Lower lobe of right lung (tissue), 2 donors: ENCODE measurements at places on chromosomes 2 and 18. TPM values are rescaled to one million over a fixed set of nuclear protein-coding genes. Genes with fewer than 3 reads are reported as not detected.
A peak's percentile ranks its signal among the peaks of the same experiment; 100 is the strongest.

- no peak for DNase-seq
- H3K4me3 ChIP-seq = no peak overlapping the region
- no peaks in the 10 kb centered on the region for H3K36me3 ChIP-seq
- H3K4me1 ChIP-seq = no peaks in the 10 kb centered on the region
- no peaks in the 10 kb centered on the region for H3K27me3 ChIP-seq
These were observed 246.1 kb downstream of the FSIP2 start for GRCh38 chr2:185984670-185985069.

Gene IMPACT
- 25.6 TPM for total RNA-seq

Gene FLACC1
- total RNA-seq = 6.8 TPM

Gene AGXT
- not detected for total RNA-seq

GRCh38 chr18:3914109-3914508 is 464.1 kb downstream of the TGIF1 start:
- no peaks in the 10 kb centered on the region for H3K27me3 ChIP-seq
- no peak for DNase-seq
- H3K4me3 ChIP-seq = no peak overlapping the region
- no peak overlapping the region for H3K27ac ChIP-seq
- no peaks in the 10 kb centered on the region for H3K36me3 ChIP-seq

DNA sequence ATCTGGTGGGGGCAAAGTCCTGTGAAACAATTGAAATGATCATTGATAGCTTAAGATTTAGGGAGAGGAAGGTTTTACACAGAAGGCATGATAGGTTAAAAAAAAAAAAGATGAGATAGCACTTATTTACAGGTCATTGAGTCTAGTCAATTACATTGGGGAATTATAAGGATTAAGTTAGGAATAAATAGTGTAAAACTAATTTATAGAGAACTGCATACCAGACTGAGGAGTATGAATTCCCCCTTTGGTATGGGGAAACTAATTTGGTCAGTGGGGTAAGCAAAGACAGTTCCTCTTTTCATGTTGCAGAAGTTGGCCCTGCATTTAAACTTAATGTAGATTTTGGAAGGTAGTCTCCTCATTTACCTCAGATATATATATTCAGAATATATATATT is 10.8 kb downstream of the GLS start:
- DNase-seq = no peak
- H3K27ac ChIP-seq = no peak overlapping the region
- H3K36me3 ChIP-seq = peaks cover 21% of the 10 kb centered on the region
- peaks cover 69% of the 10 kb centered on the region for H3K4me1 ChIP-seq
- no peak overlapping the region for H3K4me3 ChIP-seq

DNA sequence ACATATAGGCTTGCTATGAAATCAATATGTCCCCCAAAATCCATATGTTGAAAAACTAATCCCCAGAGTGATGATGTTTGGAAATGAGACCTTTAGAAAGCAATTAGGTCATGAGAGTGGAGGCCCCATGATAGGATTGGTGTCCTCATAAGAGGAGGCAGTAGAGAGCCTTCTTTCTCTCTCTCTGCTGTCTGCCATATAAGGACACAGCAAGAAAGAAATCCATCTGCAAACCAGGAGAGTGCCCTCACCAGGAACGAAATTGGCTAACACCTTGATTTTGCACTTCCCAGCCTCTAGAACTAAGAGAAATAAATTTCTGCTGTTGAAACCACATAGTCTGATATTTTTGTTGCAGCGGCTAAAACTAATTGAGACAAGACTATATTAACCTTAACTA is 89.5 kb downstream of the NBAS start:
- no peak for DNase-seq
- peaks cover 77% of the 10 kb centered on the region for H3K36me3 ChIP-seq
- no peaks in the 10 kb centered on the region for H3K27me3 ChIP-seq
- H3K4me3 ChIP-seq = no peak overlapping the region
- H3K4me1 ChIP-seq = no peaks in the 10 kb centered on the region

DNA sequence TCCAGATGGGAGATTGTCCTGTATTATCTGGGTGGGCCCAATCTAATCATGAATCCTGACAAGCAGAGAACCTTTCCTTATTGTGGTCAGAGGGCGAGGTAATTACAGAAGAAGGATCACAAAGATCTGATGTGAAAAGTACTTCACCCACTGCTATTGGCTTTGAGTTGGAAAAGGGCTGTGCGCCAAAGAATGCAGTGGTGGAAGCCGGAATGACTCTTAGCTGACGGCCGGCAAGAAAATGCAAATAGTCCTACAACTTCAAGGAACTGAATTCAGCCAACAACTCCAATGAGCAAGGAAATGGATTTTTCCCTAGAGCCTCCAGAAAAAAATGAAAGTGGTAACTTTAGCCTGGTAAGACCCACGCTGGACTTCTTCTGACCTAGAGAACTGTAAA is 67.3 kb downstream of the CTNNA2 start:
- H3K4me3 ChIP-seq = no peak overlapping the region
- no peaks in the 10 kb centered on the region for H3K36me3 ChIP-seq
- H3K4me1 ChIP-seq = no peaks in the 10 kb centered on the region

Gene ACTR3
- total RNA-seq = 269 TPM

DNA sequence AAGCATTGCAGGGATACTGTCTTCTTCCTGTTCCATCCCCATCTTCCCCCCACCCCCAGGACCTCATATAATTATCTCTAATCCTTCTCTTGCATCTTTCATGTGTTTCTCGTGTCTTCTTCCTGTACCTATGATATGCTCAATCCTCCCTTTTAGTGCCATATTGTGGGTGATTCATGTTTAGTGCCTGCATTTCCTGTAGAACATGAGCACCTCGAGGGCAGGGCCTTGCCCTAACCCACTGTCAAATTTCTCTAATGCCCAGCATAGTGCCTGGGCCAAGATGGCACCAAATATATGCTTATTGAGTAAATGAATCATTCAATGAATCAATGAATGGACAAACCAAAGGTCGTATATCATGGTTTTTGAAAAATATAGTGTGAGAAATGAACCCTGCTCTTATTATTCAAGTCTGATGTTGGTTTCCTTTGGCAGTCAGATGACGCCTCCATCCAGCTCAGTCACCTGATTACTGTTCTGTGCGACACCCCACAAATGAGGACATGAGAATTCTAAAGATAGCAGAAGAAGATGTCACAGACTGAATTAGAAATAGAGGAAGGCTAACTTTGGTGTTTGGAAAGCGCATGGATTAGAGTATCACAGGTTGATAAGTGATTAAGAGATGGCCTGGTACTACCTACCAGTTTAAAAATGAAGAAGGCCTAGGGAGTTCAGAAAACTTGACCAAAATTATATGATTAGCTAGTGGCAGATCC is 278.4 kb downstream of the PRKCE start:
- H3K27ac ChIP-seq = peak overlapping the region; percentile 46
- H3K36me3 ChIP-seq = no peaks in the 10 kb centered on the region
- H3K27me3 ChIP-seq = no peaks in the 10 kb centered on the region
- H3K4me1 ChIP-seq = peaks cover 2% of the 10 kb centered on the region
- no peak for DNase-seq

GRCh38 chr18:75010689-75011088 is 198.2 kb downstream of the PTGR3 start:
- H3K36me3 ChIP-seq = no peaks in the 10 kb centered on the region
- H3K27ac ChIP-seq = no peak overlapping the region
- DNase-seq = no peak

Gene ING5
- 36.5 TPM for total RNA-seq

DNA sequence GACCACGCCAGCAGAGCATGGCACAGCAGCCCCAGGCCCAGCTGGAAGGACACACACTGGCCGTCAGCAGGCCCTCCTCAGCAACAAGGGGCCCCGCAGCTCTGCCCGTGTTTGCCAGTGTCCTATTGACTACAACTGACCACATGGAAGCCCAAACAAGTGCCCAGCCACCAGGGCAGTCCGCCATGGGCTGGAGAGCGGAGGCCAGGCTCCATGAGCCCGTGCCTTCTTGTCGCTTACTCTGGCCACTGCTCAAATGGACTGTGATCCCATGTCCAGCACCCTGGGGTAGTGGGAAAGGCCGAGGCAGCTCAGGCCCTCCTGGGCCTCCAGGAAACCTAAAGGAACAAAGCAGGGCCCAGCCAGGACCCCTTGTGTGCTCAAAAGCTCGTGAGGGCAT is 53.9 kb upstream of the TAF1B start:
- H3K4me1 ChIP-seq = no peaks in the 10 kb centered on the region
- peak; percentile 17 for DNase-seq
- H3K27me3 ChIP-seq = no peaks in the 10 kb centered on the region

DNA sequence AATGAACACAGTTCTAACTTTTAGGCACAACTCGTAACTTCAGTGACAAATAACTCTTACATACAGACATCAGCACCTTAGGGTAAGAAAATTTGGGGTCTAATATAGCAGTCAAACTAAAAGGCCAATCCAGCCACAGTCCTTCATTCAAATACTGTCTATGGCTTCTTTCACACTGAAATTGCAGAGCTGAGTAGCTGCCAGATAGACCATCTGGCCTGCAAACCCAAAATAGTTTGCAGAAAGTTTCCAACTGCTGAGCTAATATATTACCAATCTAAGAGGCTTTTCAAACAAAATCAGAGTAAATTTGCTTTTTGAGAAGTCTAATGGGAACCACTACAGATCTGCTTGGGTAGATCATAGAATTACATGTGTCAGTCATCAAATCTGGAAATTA is 183.4 kb downstream of the GALR1 start:
- H3K4me1 ChIP-seq = no peaks in the 10 kb centered on the region
- no peak overlapping the region for H3K4me3 ChIP-seq
- no peaks in the 10 kb centered on the region for H3K27me3 ChIP-seq
- no peak overlapping the region for H3K27ac ChIP-seq
- H3K36me3 ChIP-seq = no peaks in the 10 kb centered on the region

Gene GNLY
- total RNA-seq = 21.5 TPM

Gene OSR1
- 15.5 TPM for total RNA-seq

GRCh38 chr2:30139131-30139870 is 7.5 kb upstream of the YPEL5 start:
- H3K27ac ChIP-seq = no peak overlapping the region
- no peaks in the 10 kb centered on the region for H3K36me3 ChIP-seq
- peaks cover 5% of the 10 kb centered on the region for H3K27me3 ChIP-seq
- no peak overlapping the region for H3K4me3 ChIP-seq

DNA sequence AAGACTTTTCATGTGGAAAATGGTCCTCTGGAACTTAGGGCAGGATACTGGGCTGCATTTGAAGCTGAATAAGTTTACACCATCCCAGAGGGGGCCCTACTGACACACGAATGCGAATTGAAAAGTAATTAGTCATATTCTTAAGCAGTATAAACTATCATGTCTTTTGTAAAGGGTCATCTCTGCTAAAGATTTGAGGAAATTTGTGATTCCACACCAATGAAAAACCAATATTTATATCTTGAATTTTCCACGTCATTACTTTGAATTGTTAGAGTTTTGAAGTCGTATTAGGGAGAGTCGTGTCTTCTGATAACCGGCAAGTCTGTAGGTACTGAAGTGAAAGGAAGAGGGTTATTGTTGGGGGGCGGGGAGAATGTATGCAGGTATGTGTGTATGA is 4.1 kb upstream of the OTX1 start:
- H3K4me1 ChIP-seq = peaks cover 40% of the 10 kb centered on the region
- H3K4me3 ChIP-seq = no peak overlapping the region
- H3K27ac ChIP-seq = no peak overlapping the region
- peaks cover 84% of the 10 kb centered on the region for H3K27me3 ChIP-seq

DNA sequence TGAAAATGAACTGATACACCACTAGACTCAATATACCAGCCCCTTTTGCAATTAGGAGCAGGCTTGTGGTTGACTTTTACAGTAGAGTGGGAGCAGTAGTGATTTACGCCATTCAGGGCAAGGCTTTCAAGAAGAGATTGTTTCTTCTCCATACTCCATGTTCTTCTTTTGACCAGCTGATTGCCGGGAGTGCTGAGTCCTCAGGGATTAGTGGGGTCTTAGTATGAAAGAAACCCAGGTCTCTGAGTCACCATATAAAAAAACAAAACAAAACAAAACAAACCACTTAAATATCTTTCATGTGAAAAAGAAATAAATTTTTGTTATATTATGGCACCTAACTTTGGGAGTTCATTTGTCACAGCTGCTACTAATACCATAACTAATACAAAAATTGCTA is 465.6 kb upstream of the TRIB2 start:
- no peak overlapping the region for H3K4me3 ChIP-seq
- no peaks in the 10 kb centered on the region for H3K27me3 ChIP-seq
- no peaks in the 10 kb centered on the region for H3K36me3 ChIP-seq
- no peak for DNase-seq
- no peaks in the 10 kb centered on the region for H3K4me1 ChIP-seq
- H3K27ac ChIP-seq = no peak overlapping the region

- no peak overlapping the region for H3K4me3 ChIP-seq
- H3K27me3 ChIP-seq = no peaks in the 10 kb centered on the region
- peaks cover 14% of the 10 kb centered on the region for H3K36me3 ChIP-seq
- H3K27ac ChIP-seq = no peak overlapping the region
- DNase-seq = no peak
These were observed 3.4 kb upstream of the GFPT1 start for GRCh38 chr2:69390471-69390870.

DNA sequence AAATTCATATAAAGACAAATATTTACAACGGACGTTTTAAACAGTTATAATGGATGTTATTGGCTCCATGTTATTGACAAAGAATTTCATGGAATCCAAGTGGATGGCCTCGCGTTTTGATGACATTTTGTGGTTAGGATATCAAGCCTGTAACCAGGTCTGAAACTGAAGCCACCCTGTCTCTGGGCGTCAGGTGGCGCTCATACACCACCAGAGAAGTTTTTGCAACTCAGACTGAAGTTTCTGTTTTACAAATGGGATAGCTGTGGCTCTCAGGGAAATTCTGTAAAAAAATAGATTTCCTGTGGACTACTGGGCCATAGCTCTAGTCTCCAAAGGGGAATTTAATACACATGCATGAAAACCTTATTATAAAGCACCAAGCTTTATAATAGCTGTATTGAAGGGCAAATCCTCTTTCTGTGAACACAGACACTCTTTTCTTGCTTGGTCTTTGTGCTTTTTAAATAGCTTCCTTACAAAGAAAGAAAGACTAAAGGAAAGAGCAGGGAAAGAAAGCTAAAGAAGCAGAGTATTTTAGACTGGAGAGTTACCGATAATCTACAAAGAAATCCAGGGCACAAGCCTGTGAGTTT is 86.7 kb downstream of the C18orf54 start:
- no peak for DNase-seq
- no peaks in the 10 kb centered on the region for H3K4me1 ChIP-seq
- H3K4me3 ChIP-seq = no peak overlapping the region
- no peaks in the 10 kb centered on the region for H3K27me3 ChIP-seq
- H3K36me3 ChIP-seq = no peaks in the 10 kb centered on the region

GRCh38 chr2:190649798-190650390 is 1.0 kb downstream of the NAB1 start:
- no peaks in the 10 kb centered on the region for H3K36me3 ChIP-seq
- H3K4me3 ChIP-seq = peak overlapping the region; percentile 70
- peak overlapping the region; percentile 90 for H3K27ac ChIP-seq
- H3K27me3 ChIP-seq = no peaks in the 10 kb centered on the region
- no peak for DNase-seq

GRCh38 chr2:23568626-23569190 is 183.7 kb downstream of the KLHL29 start:
- DNase-seq = no peak
- H3K4me3 ChIP-seq = no peak overlapping the region
- H3K27me3 ChIP-seq = no peaks in the 10 kb centered on the region
- H3K36me3 ChIP-seq = no peaks in the 10 kb centered on the region
- no peak overlapping the region for H3K27ac ChIP-seq

- H3K4me1 ChIP-seq = peaks cover 26% of the 10 kb centered on the region
- peak overlapping the region; percentile 37 for H3K27ac ChIP-seq
- no peaks in the 10 kb centered on the region for H3K27me3 ChIP-seq
- peak; percentile 81 for DNase-seq
- peak overlapping the region; percentile 22 for H3K4me3 ChIP-seq
These were observed 44.2 kb upstream of the DSC1 start for GRCh38 chr18:31206787-31207381.

Gene IL36B
- not detected for total RNA-seq
